Stimulated activated CD8-positive, alpha-beta memory T cell treated with anti-CD3 and anti-CD28 coated beads, Interleukin-4, amount 100 ng/mL, for 1 hour (primary cell): ENCODE measurements at places on chromosomes 1 and 21.

- no peak for DNase-seq
Observed at GRCh38 chr1:39654291-39654690, 14.8 kb upstream of the HEYL start.

DNA sequence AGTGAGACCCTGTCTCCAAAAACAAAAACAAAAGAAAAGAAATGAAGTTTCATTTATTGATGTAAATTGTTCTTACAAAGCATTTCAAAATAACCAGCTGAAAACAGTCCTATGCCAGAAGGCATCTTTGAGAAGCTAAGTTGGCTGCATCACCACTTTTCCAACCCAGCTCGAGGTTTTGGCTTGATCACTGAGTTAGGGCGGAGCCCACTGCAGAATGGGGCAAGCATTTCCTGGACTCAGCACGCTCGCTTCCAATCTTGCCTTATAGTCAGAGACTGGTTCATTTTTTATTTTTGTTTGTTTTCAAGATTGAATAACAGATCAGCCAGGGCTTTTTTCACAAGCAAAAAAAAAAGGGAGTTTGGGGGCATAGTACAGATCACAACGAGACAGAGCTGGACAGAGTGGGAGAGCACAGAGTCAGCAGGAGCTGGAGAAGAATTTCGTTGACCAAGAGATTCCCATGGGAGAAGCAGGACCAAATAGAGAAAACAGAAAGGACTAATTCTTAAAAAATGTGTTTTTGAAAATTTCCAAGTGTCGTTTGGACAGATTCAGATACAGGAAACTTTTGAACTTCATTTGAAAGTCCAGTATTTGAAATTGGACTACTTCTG is 23.5 kb upstream of the COL6A1 start:
- no peak for DNase-seq

GRCh38 chr21:37164742-37165141 is 91.7 kb downstream of the TTC3 start:
- no peak for DNase-seq

GRCh38 chr1:59186656-59187055 is 110.2 kb upstream of the FGGY start:
- no peak for DNase-seq

DNA sequence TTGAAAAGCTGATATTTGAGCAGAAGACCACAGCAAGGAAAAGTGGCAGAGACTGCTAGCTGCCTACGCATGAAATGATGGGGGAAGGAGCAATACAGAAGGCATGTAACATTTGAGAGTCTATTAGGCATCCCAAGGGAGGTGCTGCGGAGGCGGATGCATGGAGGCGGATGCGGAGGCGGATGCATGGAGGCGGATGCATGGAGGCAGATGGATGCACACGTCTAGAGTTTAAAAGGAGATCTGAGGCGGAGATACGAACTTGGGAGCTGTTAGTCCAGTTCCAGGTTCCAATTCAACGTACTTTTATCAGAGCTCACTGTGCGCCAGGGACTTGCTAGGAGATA is 744 bp upstream of the DDX20 start:
- DNase-seq = no peak

- DNase-seq = no peak
Observed at GRCh38 chr1:109712321-109712864, 342 bp downstream of the GSTM5 start.
